ENCODE measurements at places on chromosomes 3 and 15.

DNA sequence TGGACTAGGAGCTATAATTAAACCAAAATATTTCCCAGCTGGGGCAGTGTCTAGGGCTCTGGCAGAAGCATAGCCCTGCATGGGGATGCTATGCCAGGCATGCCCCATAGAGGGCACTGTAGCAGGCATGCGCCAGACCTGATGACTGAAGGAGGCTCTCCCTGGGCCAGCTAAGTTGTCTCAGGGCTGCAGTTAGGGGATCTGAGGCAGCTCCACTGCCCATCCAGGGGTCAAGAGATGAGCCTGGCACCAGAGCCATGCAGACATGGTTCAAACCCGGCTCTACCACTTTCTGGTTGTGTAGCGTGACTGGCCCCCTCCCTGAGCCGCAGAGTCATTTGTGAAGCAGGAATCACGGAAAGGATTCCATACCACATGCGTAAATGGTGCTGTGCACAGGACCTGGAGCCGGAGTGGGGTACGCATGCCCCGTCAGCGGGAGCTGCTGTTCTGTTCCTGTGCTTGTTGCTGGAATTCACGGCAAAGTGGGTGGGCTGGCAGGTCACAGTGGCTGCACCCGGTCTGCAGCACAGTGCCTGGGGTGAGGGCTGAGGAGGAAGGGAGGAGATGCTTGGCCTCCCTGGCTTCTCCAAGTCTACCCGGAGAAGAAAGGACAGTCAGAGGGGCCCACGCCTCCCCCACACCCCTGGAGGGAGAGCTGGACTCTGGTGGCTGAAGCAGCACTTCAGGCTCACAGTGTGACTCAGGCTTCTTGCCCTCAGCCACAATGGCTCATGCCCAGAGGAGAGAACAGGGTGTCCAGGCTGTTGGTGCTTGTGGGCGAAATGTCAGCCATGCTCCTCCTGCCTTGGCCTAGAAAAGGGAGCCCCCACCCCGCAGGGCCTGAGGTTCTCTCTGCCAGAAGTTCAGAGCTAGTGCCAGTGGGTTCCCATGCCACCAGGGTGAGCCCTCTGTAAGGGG, 43.1 kb downstream of the DNASE1L3 start:
- DNase-seq: peak; percentile 73

DNA sequence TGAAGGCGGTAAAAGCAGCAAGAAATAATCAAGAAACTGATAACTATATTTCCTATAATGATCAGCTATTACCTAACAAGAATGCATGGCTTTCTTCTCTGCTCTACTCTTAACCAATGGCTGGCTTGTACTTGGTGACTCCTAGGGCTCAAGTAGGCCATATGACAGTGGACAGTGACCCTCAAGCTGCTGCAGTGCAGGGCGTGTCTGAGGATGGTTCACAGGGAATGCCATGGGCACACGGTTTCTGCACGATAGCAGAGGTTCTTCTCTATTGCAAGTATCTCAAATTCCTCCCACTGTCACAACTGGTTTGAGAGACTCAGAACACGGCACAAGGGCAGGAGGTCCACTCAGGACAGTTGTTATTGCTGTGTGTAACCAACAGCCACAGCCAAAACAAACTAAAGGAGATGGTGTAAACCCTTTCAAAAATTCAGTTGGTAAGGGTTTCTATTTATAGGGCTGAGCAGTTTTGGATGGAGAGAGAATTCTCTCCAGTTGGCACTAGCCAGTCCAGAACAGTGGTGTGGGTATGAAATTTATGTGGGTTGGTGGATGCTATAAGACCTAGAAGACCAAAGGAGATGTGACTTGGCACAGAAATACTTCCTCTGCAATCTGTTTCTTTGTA, 103.2 kb upstream of the ST8SIA2 start:
- DNase-seq: no peak

- DNase-seq: no peak
These were observed 8.2 kb downstream of the CBLB start for GRCh38 chr3:105860641-105861040.

GRCh38 chr3:9028134-9028533, 64.9 kb upstream of the RAD18 start:
- no peak for DNase-seq

- no peak for DNase-seq
These were observed 76.4 kb downstream of the SPSB4 start for GRCh38 chr3:141127344-141128125.

DNA sequence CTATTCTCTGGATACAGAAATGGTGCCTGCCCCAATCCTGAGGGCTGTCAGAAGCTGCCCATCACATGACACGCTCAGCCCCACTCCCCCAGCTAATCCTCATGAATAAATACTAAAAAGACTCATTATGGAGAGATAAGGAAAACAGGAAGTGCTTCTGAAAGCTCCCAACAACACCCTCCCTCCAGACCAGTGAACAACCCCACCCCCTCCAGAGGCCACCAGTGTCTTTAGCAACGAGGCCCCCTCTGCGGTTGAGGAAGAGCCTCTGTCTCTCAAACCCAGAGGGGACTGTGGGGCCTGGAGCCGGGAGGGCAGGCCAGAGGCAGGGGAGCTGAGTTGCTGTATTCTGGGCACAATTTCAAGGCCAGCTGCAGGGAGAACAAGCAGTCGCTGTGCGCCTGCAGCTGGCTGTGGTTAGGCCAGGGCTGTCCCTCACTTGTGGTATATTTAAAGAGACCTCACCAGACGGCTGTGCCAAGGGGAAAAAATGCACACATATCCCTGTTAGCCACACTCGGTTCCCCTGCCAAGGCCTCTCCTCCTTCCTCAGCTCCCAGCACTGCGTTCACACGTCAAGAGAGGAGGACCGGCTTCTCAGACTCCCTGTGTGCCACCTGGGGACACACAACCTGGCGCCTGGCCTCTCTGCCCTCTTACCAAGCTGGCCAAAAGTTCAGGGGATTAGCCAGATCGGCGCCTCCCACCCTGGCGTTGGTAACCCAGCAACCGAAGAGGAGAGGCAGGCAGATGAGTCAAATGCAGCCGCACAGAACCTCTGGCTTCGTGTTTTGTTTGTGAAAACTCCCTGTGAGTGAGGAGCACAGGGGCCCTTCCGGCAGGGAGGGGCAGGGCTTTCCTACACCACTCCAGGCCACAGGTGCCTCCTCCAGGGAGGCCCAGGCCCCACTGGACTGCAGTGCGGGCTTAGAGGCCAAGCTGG, 101.2 kb upstream of the ETV5 start:
- DNase-seq: no peak

DNA sequence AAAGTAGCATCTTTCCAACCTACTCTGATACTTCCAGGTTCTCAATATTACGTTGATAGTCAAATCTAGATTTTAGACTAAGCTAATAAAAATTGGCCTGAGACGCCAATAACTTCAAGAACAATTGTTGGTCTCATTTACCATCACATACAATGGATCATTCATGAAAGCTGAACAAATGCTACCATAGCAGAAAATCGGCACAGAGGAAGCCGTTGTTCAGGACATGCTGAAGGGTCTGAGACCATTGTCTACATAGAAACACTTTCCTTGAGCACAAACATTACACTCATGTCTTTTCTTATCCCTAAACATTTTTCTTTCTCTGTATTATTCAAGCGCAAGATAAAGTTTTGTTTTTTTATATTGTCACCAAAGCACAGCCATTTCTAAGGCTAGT, 37.2 kb upstream of the FHIT start:
- no peak for DNase-seq
